Immature natural killer cell (primary cell): ENCODE measurements at places on chromosomes 7 and 10.
A peak's percentile ranks its signal among the peaks of the same experiment; 100 is the strongest.

- no peak for DNase-seq
Observed at GRCh38 chr10:102998399-102998907, 80.4 kb downstream of the CNNM2 start.

DNA sequence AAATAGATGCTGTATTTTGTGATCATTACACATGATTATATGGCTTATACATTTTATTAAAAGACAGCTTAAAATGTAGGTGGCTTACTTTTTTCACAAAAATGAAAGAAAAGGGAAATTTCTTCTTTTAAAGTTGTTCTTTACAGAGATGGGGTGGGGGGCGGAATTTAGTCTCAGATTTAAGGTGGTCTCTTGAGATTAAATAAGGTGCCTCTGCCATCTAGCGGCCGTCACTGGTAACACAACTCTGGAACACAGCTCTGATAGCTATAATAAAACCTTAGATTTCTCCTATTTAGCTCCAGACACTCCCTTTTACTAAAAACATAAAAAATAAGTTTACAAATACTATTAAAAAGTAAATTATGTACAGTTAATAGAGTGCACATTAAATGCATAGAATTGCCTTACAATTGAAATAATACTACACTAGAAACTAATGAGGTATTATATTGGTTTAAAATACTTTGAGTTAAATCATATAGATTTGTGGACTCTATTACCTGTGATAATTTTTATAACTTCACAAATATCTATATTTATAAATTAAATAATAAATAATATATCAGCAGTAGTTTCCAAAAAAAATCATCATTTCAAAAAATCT is 210.9 kb downstream of the DGKB start:
- DNase-seq, result peak; percentile 15

GRCh38 chr7:89311886-89312285 is 516.3 kb upstream of the TEX47 start:
- no peak for DNase-seq

DNA sequence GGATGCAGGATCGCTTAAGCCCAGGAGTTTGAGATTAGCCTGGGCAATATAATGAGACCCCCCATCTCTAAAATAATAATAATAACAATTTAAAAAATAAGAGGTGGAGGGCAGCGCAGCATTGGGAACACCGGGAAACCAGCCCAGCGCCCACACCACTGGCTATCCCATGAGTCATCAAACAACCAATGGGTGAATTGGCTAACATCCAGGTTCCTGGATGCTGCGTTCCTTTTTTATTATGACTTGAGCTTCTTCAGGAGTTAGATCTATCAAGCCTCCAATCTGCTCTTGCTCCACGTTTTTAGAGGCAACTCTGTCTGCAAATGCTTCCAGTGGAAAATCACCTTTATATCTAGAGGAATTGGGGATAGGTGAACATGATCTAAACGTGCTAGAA is 10.0 kb upstream of the LRRC4 start:
- DNase-seq, result no peak

DNA sequence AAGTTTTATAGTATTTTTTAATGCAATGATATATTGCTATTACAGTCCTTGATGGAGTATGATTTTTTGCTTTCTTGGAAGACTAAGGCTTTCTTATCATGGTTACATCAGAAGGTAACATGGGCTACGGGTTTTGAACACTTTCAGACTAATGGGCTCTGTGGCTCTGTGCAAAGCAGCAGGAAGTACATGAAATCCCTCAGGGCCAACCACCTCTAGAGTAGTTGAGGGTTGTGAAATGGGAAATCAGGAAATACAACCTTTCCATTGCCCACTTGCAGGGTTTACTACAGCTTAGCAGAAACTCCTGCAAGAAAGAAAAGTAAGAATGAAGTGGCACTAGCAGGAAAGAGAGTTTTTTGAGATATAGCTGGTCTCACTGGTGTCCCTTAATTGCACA is 853.5 kb downstream of the KCNMA1 start:
- DNase-seq, result no peak

DNA sequence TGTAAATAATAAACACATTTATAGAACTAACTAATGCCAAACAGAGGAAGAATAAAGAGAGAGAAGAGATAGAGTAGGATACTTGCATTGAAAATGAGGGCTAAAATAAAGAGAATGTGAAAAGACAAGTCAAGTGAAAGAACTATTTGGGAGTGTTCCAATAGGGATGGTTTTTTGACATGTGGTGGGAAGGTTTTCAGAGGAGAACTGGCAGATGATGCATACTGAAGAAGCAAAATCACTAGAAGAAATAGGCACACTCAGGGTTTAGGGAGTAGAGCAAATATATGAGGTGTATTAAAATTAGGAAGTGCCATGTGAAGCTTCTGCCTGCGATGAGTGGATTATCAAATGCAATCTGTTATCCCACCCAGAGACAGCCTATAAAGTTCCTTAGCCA is 744.8 kb downstream of the REEP3 start:
- DNase-seq, result no peak

GRCh38 chr7:5063698-5064097 is 18.0 kb downstream of the RBAK start:
- DNase-seq, result no peak

GRCh38 chr7:28410628-28411531 is 1.4 kb upstream of the CREB5 start:
- no peak for DNase-seq
